ENCODE measurements at places on chromosomes 13 and 19.

DNA sequence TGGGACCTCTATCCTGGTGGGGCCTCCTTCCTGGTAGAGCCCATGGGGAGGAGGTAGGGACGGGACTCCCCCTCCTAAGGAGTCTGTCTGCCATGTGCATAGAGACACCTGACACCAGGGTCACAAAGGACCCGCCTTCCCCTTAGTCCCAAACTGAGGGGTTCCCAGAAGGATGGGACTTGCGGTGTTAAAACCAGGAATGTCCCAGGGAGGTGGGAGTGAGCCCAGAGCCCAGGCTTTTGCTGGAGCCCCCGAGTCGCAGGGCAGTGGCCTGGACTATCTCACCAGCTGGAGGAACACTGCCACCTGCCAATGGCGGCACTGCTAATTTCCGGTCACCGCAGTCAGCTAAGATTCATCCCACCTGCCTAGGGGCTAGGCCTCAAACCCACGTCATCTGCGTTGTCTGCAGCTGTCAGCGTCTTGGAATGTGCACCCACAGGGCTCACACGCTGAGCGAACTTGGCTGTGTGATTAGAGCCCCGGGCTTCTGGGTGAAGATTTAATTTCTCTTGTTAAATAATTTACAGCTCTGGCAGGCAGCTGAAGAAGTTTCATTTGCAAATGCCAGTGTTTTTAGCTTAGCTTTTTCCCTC is 31.9 kb upstream of the ATP11A start:
- DNase-seq, result no peak

- no peak for DNase-seq
Measured at GRCh38 chr19:39154100-39154628, 28.6 kb downstream of the PAK4 start.

- DNase-seq, result no peak
Measured at GRCh38 chr13:100436099-100436498, 152.5 kb downstream of the GGACT start.

GRCh38 chr13:49213997-49214916 is 5.9 kb upstream of the MLNR start:
- DNase-seq, result no peak

- no peak for DNase-seq
Measured at GRCh38 chr13:76942363-76942762, 5.9 kb upstream of the ACOD1 start.
